ENCODE measurements at places on chromosomes 12 and 14. TPM values are rescaled to one million over a fixed set of nuclear protein-coding genes. Genes with fewer than 3 reads are reported as not detected.

GRCh38 chr14:61048640-61049039, 67.6 kb downstream of the SLC38A6 start:
- no peak for DNase-seq

- DNase-seq, result no peak
Measured at GRCh38 chr12:85946375-85946774, 72.3 kb downstream of the NTS start.

- no peak for DNase-seq
Measured at GRCh38 chr12:93059288-93059687, 130.2 kb upstream of the EEA1 start.

DNA sequence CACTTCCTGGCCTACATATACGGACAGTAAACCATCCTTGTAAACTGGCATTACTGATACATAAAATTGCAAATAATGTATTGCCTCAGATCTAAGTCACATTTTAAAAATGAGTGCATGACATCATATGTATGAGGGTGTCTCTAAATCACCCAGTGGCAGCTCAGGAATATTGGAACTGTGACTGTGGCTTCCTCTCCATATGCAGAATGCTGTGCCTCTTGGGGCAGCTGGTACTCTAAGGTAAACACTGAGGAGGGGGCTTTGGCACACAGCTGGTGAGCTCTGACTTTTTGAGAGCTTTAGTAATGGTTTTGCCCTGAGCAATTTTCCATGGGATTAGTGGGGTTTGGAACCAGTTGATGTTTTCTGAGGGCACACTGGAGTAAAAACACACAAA, 263.7 kb downstream of the BMP4 start:
- DNase-seq, result no peak

DNA sequence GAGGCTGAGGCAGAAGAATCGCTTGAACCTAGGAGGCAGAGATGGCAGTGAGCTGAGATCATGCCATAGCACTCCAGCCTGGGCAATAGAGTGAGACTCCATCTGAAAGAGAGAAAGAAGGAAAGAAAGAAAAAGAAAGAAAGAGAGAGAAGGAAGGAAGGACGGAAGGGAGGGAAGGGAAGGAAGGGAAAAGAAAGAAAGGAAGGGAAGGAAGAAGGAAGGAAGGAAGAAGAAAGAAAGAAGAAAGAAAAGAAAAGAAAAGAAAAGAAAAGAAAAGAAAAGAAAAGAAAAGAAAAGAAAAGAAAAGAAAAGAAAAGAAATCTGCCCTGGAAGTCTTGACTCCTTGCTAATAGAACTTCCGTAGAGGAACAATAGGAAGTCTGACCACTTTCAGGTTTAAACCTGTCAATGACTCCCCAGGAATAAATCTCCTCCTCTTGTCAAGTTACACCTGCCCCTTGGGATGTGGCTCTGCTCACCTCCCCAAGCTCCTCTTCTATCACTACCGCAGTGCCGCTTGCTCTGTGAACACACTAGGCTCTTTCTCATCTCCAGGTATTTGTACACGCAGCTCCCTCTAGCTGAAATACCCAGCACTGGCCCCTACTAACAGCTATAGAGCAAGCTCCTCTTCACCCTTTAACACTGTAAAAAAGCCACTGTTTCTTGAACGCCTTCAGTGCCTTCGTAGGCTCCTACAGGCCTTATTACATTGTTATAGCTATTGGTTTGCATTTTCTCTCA, 773.1 kb upstream of the TBX3 start:
- no peak for DNase-seq

DNA sequence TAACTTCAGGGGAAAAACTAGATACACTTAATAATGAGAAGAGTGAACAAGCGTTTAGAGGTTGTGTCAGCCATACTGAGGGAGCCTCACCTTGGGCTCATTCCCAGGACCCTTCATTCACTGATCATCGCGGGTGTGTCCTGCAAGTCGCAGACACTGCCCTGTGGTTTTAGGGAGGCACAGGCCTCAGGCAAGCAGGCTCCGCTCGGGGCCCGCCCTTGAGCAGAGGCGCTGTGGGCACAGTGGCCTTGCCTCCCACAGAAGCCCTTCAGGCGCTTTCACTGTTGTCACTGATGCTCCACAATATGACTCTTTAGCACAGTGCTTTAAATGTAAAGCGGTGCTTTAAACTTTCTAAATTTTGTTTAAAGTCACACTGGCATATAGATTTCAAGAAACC, 67.4 kb downstream of the DDX51 start:
- no peak for DNase-seq

The CLEC4E gene
- total RNA-seq, result not detected

All from activated CD4-positive, alpha-beta memory T cell treated with anti-CD3 and anti-CD28 coated beads for 36 hours (primary cell).